ENCODE measurements at places on chromosomes 3 and 15.

DNA sequence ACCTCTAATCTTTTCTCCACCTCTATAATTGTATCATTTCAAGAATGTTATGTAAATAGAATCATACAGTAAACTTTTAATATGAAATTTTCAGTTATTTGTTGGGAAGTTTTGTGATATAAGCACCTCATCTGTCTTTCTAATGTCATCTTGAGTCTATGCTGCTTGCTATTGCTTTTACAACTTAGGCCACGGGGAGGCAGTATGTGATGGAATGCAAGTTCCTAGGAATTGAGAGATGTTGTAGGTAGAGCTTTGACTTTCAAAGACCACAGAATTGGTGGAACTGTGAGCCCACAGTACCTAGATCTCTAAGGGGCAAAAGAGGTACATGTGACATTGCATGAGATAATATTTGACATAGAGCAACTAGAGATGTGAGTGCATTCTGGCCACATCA lies 328.3 kb downstream of the MFSD1 start:
- no peak for ATAC-seq

- ATAC-seq: no peak
Observed at GRCh38 chr3:128413003-128413370, 53.7 kb downstream of the DNAJB8 start.

DNA sequence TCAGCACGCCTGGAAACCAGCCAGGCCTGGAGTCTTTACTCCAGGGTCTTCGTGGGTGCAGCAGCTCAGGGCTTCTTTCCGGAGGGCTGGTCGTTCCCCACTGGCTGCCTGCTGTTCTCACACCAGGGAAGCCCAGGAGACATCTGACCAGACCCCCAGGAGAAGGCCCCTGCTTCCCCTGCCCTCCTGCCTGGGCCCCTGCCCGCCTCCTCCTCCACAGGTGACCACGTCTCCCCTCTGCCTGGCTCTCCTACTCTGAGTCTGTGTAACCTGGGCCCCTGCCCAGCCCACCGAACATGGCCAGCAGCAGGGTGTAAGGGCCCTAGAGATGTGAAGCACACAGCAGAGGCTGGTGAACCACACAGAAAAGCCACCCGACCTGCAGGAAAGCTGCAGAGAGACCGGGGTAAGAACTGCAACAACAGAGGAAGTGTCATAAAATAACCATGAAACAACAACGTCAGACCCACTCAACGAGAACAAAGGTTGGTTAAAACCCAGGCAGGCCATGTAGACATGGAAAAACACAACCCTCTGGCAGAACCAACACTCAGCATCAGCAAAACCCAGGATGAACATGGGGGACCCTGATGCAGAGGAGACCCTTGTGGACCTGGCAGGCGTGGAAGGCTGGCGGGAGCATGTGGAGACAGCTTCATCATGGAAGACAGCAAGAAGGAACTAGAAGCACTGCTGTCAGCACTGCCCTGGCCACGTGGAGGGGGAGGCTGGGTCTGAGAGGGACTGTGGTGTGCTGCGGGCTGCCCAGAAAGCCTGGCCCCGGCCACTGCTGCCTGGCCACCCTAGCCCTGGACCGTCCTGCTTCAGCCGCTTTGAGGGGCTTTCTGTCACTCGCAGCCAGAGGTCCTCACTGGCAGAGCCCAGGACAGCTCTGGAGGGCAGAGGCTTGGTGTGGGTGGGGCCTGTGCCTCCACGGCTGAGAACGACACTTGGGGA lies 20.4 kb downstream of the UROC1 start:
- no peak for ATAC-seq

- no peak for ATAC-seq
Observed at GRCh38 chr3:74415731-74416130, 198.7 kb downstream of the CNTN3 start.

DNA sequence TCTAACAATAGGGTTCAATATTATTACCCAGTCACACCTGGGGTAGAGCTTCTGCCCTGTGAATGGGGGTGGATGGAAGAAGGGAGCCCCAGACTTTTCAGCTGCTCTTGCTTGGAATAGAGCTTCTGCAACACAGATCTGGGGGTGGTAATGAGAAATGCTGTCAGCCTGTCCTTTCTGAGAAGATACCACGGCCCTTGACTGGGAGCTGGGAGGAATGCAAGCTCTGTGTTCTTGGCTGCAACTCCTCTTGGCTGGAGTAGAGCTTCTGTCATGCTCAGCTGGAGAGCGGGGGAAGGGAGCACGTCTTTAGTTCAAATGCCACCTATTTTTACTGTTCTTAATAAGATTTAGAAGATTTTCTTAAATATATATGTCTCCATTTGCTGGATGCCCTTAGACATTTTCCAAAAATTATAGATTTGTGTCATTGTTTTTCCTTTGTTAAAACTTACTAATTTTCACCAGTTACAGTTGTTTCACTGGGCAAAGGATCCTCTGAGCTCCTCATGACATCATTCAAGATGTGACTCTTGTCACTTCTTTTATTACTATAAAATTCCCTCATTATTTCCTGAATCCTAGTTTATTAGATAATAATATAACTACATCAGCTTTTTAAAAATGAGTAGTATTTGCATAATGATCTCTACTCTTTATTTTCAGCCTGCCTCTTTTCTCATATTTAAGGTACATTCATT lies 180.0 kb upstream of the TGFBR2 start:
- peak; percentile 83 for ATAC-seq

DNA sequence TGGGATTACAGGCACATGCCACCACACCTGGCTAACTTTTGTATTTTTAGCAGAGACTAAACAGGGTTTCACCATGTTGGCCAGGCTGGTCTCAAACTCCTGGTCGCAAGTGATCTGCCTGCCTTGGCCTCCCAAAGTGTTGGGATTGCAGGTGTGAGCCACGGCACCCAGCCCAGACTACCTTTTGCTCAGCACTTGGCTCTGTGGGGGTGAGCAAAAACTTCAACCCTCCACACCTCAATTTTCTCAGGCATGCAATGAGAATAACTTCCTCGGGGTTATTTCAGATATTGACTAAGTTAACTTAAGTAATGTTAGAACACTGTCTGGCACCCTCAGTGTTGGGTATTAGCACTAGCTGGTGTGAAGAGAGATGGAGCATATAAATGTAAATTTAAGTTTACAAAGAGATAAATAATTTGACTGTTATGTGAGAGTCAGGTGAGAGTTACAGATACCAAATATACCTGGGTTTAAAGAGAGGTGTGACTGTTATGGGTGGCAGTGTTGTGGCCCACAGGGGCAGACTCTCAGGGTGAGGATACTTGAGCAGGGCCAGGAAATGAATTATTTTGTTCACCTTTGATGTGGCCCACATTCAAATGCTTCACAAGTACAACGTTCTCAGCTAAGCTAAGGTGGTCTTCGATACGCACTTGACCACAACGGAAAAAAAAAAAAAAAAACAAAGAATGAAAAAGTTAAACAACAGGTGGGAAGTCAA lies 29.0 kb downstream of the CPOX start:
- no peak for ATAC-seq

- ATAC-seq: no peak
Observed at GRCh38 chr15:83164771-83165404, 42.7 kb downstream of the HDGFL3 start.

- no peak for ATAC-seq
Observed at GRCh38 chr3:14741510-14741909, 66.6 kb downstream of the C3orf20 start.

DNA sequence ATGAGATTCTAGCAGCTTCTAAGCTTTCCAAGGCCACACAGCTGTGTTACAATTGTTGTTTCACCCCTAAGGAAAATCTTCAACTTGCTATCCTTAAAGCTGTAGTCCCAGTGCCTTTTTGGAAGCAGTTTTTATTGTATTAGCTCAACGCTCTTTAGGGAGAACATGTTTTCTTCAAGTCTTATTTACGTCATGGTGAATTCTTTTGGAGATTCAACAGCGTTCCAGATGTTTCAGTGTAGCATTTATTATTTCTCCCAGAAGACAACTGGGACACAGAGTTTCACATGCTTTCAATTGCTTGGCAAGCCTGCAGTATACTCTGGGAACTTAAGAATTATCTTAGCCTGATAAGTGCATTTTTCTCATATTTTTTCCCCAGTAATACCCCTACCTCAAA lies 888.3 kb downstream of the PLOD2 start:
- ATAC-seq: no peak

Data from motor neuron (in vitro differentiated cells).